ENCODE measurements at places on chromosomes 1 and 21.

DNA sequence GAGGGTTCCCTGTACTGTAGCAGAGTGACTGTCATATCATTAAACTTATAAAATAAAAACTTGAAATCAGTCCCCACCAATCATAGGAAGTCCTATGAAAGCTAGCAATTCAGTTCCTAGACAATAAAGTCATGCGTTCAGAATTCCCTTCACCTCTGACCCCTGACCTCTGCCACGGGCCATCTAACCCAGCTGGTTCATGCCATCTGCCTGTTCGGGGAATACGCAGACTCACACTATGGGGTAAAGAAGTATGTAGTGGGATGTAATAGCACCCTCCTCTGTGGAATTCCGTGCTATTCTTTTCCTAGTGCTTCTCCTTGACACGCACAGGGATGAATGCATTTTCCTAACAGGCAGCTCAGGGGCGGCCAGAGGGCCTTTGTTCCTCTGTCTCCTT, 2.1 kb downstream of the GSTM4 start:
- no peak for DNase-seq

DNA sequence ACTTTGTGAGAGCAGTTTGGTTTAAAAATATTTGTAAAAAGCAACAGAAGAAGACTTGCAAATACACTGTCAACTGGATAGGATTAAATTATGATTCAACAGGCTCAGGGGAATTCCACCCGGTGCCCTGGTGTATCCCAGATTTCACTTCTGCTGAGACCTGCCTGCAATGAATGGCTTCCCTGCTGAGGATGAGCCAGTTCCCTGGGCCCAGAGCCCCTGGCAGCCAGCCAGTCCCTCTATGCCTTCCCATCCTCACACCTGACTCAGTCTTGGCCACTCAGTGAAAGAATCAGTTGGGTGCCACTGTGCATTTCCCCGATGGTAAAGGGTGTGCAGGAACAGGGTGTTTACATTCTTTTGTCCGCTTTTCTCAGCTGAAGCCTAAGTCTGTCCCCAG, 64.4 kb downstream of the KCTD3 start:
- DNase-seq: peak; percentile 6

- DNase-seq: no peak
These were observed 18.8 kb downstream of the OPRD1 start for GRCh38 chr1:28830814-28831213.

DNA sequence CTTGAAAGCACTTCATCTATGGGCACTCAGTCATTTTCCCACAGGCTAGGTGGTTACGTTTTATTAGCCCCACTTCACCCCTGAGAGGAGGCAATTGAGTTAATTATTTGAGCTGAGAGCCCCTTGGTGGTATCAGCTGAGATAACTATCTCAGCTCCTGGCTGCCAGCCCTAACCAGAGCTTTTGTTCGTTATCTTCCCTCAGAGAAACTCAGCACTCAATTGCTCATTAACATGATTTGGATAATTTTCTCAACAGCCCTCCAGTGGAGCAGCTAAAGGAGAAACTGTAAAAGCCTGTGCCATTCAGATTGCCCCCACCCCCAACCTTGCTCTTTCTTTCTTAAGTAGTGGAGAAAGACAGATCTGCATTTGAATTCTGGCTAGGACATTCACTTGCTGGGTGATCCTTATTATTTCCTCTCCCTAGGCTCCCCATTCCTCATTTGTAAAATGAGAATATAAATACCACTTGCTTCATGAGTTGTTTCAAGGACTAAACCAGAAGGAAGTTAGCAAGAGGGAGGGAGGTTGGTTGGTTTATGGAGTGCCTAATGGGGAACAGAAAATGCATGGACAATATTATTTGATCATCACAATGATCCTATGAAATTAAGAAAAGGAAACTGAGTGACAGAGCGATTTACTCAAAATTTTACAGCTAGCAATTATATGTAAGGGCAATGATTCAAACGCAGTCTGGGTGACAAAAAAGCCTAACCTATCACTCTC, 218.7 kb upstream of the FGGY start:
- DNase-seq: peak; percentile 49

- DNase-seq: no peak
These were observed 37.6 kb upstream of the PGBD5 start for GRCh38 chr1:230463760-230464159.

DNA sequence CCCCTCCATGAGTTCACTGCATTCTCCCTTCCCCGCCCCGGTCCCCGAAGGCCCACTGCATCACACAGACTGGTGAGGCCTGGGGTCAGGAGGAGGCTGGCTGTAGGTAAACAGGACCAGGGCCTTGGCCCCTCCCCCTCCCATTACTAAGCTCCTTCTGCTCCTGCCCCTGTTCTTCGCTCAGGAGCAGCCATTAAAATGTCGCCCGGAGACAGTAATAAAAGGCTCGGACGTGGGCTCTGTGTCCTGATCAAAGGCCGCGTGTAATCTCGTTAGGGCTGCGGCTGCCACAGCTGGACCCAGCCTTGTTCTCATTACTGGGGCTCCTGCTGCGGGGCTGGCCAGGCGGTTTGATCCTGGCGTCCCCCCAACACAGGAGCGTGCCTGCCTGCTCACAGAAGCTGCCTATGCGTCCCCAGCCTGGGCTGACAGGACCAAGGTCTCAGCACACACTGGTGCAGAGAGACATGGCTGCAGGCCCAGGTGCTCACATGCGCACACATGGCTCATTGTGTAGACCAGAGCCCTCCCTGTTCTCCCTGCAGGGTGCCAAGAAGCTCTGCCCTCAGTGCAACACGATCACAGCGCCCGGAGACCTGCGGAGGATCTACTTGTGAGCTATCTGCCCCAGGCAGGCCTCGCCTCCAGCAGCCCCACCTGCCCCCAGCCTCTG, 24.0 kb downstream of the TMEM53 start:
- no peak for DNase-seq

GRCh38 chr1:230254265-230254664, 171.9 kb downstream of the PGBD5 start:
- no peak for DNase-seq

- no peak for DNase-seq
These were observed 3.6 kb upstream of the CYB561D1 start for GRCh38 chr1:109490029-109490933.

DNA sequence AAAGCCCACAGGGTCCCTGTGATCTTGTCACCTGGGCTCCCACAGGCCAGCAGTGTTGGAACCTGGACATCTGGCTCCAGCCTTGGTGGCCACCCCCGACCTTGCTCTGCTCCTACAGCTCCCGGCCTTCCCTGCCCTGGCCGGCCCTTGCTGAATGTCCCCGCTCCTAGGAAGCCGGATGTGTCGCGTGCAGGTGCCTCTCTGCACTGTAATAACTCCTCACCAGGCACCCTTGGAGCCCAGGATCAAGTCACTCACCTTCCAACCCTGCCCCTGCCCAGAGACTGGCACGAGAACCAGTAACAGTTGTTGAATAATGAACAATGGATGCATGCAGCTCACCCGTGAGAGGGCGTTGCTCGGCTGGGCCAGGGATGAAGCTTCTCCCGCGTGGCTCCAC, 12.1 kb downstream of the PDE9A start:
- no peak for DNase-seq

DNA sequence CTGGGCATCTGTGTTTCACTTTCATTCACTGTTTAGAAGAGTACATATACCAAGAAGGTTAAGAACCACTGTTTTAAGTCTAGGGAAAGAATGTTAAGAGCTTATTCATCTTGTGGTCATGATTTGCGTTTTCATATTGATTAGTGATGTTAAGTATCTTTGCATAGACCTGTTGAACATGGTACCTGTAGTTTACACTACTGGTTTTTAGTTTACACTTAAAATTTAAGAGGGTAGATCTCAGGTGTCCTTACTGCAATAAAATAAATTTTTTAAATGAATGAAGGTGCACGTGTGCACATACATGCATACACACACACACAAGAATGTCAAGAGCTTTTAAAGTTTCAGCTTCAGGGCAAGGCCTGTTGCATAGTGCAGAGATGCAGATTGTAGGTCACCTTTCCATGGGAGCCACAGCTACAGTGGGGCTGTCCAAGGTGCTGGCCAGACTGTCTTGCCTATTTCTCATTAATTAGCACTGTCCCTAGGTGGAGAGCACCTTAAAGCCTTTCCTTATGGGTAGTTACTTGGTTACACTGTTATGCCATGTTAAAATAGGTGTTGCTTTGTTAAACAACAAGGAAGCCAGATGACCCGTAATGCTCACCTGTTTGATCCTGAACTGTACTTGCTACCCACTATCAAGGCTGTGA, 543.0 kb upstream of the DAB1 start:
- no peak for DNase-seq

DNA sequence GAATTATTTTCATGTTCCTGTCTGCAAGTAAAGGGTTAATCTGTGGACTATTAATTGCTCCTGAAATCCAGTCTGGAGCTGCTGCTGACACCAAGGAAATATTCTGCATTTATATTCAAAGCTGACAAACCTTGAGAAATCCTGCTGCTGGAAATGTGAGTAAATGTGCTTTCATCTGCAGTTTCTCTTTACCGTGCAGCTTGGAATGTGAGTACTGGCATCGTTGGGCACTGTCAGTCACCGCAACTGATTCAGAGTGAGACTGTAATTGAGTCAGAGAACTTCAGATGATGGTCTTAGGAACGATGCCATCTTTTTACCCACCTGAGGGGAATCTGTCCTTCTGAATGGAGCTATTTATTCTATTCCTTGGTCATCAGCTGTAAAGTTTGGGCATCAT, 420.6 kb downstream of the SIPA1L2 start:
- no peak for DNase-seq

GRCh38 chr1:2911421-2912178, 109.7 kb upstream of the ACTRT2 start:
- DNase-seq: no peak

DNA sequence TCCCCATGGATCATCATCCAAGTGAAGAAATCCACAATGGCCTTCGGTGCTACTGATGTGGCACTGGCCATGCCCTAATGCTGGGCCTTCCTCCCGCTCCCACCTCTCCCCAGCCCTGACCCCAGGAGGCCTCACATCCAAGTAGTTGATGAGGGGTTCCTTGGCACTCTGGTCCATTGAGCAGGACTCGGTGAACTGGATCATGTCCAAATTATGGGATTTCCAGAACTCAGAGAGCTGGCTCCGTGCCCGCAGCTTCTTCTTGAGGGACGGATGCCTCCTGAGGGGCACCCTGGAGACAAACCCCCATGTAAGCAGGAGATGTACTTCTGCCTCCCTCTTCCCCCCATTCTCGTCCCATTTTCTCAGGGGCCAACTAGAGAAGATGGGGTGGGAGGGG, 929 bp downstream of the CTSE start:
- DNase-seq: no peak

- no peak for DNase-seq
These were observed 49.5 kb downstream of the SCMH1 start for GRCh38 chr1:41192456-41193178.

GRCh38 chr1:203117611-203118575, 9.6 kb upstream of the ADORA1 start:
- peak; percentile 24 for DNase-seq

DNA sequence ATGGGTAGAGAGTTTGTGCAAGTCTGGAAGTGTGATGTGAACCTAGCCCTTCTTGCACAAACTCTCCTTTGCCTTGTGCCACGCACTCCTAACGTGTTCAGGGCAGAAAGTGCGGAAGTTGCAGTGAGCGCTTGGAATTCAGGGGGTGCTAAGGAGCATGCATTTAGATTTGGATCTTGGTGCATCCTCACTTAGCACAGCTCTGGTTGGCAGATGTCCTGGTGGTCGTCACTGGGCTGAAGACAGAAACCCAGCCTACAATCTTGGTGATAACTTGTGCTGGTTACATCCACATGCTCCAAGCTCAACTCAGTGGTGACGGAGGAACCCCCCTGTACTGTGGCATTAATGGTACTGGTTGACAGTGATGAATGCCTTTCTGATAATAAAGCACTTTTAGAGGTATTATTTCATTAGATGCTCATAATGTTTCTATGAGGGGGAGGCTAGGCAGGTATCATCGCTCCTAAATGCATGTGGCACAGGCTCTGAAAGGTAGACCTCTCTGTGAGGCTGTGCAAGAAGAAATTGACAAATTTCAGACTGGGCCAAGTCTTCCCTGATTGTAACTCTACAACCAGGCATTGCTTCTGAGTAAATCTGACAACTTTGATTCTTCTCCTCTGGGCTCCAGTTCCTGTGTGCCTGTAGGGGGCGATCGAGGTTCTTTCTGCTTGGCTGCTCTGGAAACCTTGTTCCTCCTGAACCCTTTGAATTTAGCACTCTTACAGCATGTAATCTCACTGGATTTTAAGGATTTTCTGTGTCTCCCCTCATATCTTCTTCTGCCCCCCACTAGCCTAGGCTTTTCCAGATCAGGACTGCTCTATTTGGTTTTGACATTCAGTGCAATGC, 40.6 kb downstream of the MAPKAPK2 start:
- no peak for DNase-seq

DNA sequence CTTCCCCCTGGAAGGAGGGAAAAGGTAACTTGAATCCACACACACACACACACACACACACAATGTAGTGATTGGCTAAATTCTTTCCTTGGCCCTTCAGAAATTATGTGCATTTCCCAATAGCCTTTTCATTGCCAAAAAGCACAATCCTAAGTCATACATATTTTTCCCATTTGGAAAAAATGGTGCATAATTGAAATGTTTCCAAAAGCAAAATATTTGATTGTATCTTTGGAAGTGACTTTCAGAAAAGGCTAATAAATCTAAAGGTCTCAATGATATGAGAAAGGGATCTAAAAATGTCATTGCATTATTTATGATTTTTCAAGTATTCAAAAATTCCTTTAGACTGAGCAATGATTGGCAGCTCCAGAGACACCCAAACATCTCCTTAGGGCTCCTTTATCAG, 43.5 kb upstream of the NEK7 start:
- DNase-seq: no peak

DNA sequence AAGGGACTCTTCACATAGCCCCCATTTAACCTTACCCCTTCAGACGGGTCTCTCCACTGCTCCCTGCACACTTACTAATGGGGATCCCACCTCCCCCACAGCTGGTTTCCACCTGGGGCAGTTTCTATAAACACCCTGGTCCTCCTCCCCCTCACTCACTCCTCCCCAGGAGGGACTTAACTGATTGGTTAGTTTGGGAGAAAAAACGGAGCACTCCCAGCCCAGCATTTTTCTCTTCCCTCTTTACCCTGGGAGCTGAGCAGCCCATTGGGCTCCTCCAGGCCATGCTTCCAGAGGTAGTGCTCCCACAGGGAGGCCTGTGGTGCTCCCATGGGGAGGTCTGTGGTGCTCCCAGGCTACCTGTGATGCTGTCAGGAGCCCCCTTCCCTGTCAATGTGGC, 93.7 kb downstream of the MIS18A start:
- DNase-seq: no peak
